ENCODE measurements at places on chromosomes 5 and 9.

DNA sequence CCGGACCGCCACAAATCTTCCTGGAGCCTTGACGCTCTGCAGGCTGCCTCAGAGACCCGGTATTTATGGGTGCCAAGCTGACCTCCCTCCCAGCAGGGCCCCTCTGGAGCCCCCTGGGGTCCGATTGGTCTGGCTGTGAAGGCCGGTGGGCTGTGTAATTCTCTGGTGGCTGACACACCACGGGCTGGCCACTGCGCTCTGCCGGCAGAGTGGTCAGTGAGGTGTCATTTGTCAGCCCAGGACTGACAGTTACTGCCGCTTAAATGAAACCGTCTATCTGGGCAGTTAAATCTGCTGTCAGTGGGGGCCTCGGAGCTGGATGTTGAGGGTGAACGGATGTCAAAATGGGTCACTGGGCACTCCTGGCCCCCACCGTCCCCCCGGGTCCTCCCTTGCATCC is 10.7 kb downstream of the NR5A1 start:
- no peak for DNase-seq

DNA sequence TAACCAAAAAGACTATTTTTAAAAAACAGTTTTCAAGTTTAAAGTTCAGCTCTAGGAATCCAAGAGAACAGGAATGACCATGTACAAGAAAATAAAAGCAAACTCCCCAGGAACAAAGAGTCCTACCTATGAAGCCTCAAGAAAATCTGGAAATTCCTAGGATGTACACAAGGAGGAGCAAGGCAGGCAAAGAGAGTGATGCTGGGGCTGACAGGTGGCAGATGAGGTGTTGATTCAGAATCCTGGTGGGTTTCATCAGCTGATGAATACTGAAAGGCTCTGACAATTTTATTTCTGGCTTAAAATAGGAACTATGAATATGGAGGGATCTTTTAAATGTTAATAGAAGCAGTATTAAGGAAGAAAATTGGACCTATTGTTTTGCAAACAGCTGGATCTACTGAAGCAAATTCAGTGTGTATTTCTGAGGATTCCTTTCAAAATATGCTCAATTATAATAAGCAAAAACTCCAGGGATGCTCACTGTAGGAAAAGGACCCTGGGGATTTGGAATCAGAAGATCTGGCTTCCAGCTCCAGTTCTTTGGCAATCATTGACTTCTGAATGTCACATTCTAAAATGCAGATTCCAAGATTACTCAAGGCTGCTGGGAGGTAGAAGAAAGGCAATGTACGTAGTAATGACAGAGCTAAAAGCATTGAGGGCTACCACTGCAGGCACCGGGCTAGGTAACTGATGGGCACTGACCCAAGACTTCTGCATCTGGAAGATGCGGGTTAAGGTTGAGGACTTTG is 28.0 kb upstream of the SH3RF2 start:
- DNase-seq, result no peak

GRCh38 chr9:130421154-130421801 is 23.5 kb upstream of the ASS1 start:
- no peak for DNase-seq

GRCh38 chr9:33288828-33289483 is 1.4 kb upstream of the NFX1 start:
- DNase-seq, result peak; percentile 10

DNA sequence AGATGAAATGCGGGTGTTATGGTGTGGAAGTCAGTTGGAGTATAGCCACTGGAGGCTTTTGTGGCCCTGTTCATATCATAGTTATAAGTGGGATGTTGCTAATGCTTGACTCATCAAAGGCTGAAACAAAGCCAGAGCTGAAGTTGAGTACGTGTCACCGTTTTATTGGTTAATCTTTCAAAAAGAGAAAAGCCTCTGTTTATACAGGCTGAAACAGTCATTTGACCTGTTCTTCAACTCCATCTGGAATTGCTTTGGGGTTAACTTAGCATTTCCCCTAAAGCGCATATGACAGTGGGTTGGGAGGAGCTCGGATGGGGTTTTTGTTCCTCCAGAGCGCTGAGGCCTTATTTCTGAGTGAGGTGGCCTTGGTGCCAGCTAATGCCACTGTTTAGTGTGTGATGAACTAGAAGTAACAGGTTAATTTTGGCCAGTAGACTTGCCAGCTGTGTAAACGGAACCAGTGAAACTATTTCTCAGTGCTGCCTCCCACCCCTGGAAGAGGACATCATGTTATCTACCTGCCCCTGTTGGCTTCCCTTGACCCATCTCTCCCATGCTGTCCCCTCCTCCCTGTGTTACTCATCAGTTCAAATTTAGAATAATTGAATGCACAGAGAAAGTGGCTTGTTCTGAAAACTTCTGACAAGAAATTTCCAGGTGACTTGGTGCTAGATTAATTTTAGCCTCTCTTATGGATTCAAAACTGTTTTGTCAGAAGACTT is 34.2 kb downstream of the MTAP start:
- DNase-seq, result no peak

GRCh38 chr9:97906236-97906831 is 16.0 kb downstream of the TRMO start:
- DNase-seq, result no peak

DNA sequence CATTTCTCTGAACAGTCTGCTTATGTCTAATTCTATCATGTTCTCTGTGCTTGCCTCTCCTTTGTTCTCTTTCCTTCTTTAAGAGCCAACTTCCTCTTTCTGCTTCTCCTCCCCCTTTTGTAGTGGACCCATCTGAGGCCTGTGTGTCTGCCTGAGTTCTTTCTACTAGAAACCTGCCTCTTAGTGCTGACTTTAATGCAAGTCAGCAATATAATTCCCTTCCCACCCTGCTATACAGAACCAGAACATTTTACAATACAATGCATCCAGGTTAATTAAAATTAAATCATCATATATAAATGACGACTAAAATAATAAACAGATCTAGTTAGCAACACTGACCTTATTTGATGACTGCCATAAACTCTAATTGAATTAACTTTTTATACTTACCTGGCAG is 82.6 kb upstream of the GAS1 start:
- no peak for DNase-seq

GRCh38 chr5:127872494-127872893 is 169.3 kb downstream of the CCDC192 start:
- no peak for DNase-seq

- no peak for DNase-seq
Observed at GRCh38 chr5:21807953-21808352, 1045.2 kb downstream of the CDH12 start.

DNA sequence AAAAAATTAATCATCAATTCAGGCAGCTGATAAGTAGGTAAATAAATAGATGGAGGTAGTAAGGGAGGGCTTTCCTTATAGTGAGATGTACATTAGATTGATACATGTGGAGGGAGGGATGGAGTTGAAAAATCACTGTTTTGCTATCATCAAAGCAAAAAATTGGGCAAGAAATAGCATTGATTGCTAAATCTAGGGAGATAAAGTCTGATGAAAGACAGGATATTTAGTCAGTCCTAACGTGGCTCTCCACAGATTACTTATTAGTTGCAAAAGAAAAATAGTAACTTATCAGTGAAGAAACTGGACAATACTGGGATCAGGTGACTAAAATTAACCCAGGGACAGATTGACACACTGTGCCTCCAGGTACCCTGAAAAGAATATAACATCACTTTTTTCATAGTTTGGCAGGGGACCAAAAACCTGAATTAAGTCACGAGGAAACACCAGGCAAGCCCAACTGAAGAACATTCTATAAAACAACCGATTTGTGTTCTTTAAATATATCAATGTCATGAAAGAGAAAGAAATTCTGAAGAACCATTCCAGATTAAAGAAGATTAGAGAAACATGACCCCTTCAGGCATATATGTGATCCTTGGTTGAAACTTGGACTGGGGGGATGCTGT is 27.1 kb upstream of the GOLPH3 start:
- no peak for DNase-seq

Measured in activated naive CD4-positive, alpha-beta T cell treated with anti-CD3 and anti-CD28 coated beads, Interleukin-2, amount 50 U/mL, for 16 hours (primary cell).